Upper lobe of right lung (tissue), 1 donor: ENCODE measurements at places on chromosomes 13 and 19. TPM values are rescaled to one million over a fixed set of nuclear protein-coding genes. Genes with fewer than 3 reads are reported as not detected.

DNA sequence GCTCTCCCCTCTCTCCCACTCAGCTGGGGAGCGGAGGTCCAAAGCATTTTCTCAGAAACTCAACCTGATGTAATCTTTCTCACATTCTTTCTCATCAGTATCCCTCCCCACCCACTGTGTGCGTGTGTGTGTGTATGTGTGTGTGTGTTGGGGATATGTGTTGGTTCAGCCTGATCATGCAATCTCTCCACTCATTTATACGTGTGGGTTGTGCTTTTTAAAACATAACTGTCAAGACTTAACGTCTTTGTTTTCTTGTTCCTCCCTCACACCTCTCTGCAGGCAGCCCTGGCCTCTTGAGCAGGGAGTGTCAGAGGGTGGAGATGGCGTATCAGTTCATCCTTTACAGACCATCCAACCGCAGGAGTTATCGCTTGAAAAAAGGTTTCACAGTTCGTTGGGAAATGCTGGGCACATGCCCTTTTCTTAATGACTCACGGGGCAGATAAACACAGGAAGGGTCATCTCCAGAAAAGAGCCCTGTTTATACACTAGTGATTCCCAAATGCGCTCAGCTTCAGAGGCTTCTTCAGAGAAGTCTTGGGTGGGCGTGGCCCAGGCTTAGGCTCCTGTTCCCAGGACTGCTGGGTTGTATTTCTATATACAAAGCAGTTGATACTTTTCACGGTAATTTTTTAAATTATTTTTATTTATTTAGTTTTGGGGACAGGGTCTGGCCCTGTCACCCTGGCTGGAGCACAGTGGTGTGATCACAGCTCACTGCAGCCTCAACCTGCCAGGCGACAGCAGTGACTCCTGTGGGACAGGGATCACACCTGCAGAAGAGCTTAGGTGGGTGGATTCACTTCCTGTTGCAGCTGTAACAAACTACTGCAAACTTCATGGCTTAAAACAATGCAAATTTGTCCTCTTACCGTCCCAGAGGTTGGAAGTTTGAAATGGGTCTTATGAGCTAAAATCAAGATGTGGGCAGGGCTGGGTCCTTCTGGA is 60.3 kb downstream of the CCDC70 start:
- no peak for DNase-seq
- H3K4me3 ChIP-seq = no peak overlapping the region
- no peaks in the 10 kb centered on the region for H3K27me3 ChIP-seq
- no peaks in the 10 kb centered on the region for H3K36me3 ChIP-seq
- H3K4me1 ChIP-seq = no peaks in the 10 kb centered on the region
- H3K27ac ChIP-seq = no peak overlapping the region

DNA sequence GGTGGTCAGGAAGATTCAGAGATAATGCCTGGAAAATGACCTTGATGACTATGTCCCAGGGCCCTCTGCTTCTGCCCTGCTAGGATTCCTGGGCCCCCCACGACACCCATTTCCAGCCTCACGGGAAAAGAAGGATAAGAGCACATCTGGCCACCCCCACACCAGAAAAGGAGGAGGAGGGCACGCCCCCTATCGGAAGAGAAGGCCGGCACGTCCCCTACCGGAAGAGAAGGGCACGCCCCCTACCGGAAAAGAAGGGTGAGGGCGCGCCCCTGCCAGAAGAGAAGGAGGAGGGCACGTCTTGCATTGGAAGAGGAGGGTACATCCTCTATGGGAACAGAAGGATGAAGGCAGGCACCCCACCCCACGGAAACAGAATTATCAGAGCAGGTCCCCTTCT is 84.3 kb downstream of the IER2 start:
- no peaks in the 10 kb centered on the region for H3K27me3 ChIP-seq
- H3K4me3 ChIP-seq = no peak overlapping the region
- H3K27ac ChIP-seq = no peak overlapping the region
- no peaks in the 10 kb centered on the region for H3K36me3 ChIP-seq
- peaks cover 6% of the 10 kb centered on the region for H3K4me1 ChIP-seq

GRCh38 chr19:12695997-12696365 is 450 bp downstream of the FBXW9 start:
- no peaks in the 10 kb centered on the region for H3K27me3 ChIP-seq
- H3K4me3 ChIP-seq = peak overlapping the region; percentile 93
- peak overlapping the region; percentile 89 for H3K27ac ChIP-seq
- peaks cover 6% of the 10 kb centered on the region for H3K4me1 ChIP-seq

GRCh38 chr19:7658219-7658686 is 10.6 kb upstream of the RETN start:
- no peaks in the 10 kb centered on the region for H3K36me3 ChIP-seq
- no peak for DNase-seq
- peak overlapping the region; percentile 79 for H3K27ac ChIP-seq
- no peaks in the 10 kb centered on the region for H3K27me3 ChIP-seq
- H3K4me1 ChIP-seq = peaks cover 8% of the 10 kb centered on the region

- H3K4me1 ChIP-seq = no peaks in the 10 kb centered on the region
- no peak overlapping the region for H3K4me3 ChIP-seq
- H3K36me3 ChIP-seq = no peaks in the 10 kb centered on the region
- H3K27me3 ChIP-seq = no peaks in the 10 kb centered on the region
- H3K27ac ChIP-seq = no peak overlapping the region
- DNase-seq = no peak
These were observed 228.6 kb upstream of the KLHL1 start for GRCh38 chr13:70336866-70337265.

- H3K27ac ChIP-seq = no peak overlapping the region
- H3K27me3 ChIP-seq = no peaks in the 10 kb centered on the region
- no peak for DNase-seq
- no peak overlapping the region for H3K4me3 ChIP-seq
- no peaks in the 10 kb centered on the region for H3K36me3 ChIP-seq
These were observed 32.6 kb upstream of the MEDAG start for GRCh38 chr13:30873499-30873898.

DNA sequence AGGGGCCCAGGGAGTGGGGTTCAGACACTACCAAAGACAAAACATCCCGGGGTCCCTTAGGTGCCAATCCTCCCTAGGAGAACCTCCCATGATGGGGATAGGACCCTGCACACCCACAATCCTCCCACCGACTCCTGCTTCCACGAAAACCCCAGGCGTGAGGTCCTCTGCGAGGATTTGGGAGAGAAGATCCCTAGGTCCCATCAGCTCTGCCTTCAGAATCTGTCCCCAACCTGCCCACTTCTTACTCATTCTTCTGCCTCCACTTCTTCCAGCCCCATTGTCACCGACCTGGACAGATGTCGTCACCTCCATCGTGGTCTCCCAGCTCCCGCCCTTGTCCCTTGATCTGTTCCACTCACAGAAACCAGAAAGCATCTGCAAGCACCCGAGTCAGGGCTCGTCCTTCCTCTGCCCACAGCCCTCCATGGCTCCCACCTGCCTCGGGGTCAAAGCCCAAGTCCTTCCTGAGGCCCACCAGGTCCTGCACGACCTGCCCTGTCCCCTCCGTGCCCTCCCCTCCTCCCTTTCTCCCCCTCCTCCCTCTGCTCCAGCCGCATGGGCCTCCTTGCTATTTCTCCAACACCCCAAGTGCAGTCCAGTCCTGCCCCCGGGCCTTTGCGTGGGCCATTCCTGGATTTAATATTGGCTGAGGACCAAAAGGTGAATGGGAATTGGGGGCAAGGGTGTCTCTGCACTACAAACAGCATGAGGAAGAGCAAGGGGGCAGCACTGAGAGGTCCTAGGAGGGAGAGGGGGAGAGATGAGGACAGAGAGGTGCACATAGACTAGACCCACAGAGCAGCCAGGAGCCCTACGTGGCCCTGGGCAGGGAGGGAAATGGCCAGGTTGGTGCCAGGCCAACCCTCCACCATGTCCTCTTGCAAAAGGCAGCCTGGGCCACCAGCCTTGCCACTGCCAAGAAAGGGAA is 51.3 kb downstream of the PTPRS start:
- no peak for DNase-seq
- H3K27ac ChIP-seq = no peak overlapping the region
- H3K4me1 ChIP-seq = peaks cover 14% of the 10 kb centered on the region
- peak overlapping the region; percentile 19 for H3K4me3 ChIP-seq
- H3K27me3 ChIP-seq = peaks cover 5% of the 10 kb centered on the region
- H3K36me3 ChIP-seq = no peaks in the 10 kb centered on the region

DNA sequence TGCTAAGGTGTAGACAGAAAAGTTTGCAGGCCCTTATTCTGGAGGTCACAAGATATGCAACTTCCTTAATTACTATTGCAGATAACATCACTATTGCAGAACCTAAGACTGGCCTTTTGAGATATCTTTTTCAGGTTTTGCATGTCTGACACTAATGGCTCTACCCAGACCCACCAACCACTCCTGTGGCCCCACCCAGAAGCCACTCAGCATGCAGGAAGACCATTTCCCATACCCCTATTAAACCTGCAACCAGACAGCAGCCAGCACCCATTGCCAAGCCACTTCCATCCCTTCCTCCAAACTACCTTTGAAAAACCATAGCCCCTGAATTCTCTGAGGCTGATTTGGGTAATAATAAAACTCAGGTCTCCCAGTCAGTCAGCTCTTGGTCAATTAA is 297.6 kb downstream of the SLITRK6 start:
- no peak overlapping the region for H3K27ac ChIP-seq
- H3K36me3 ChIP-seq = no peaks in the 10 kb centered on the region
- no peak for DNase-seq
- H3K27me3 ChIP-seq = no peaks in the 10 kb centered on the region
- H3K4me1 ChIP-seq = no peaks in the 10 kb centered on the region

DNA sequence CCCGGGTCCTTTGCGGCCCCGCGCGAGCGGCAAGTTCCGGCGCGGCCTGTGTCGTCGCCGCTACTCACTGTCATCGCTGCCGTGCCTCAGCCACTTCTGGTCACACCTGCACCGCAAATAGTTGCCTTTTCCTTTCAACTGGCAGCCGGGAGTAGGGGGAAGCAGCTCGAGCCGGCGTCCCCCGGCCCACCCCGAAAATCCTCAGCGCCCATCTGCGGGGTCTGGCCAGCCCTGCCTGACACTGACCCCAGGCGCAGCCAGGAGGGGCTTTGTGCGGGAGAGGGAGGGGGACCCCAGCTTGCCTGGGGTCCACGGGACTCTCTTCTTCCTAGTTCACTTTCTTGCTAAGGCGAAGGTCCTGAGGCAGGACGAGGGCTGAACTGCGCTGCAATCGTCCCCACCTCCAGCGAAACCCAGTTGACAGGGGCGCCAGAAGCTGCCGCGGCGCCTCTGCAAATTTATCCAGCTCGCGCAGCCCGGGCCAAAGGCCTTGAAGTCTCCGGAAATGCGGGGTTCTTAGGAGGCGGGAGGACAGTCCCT is 1.7 kb downstream of the PDX1 start:
- H3K27me3 ChIP-seq = peaks cover 100% of the 10 kb centered on the region
- no peak for DNase-seq
- H3K4me1 ChIP-seq = peaks cover 35% of the 10 kb centered on the region
- no peaks in the 10 kb centered on the region for H3K36me3 ChIP-seq
- H3K4me3 ChIP-seq = peak overlapping the region; percentile 39

DNA sequence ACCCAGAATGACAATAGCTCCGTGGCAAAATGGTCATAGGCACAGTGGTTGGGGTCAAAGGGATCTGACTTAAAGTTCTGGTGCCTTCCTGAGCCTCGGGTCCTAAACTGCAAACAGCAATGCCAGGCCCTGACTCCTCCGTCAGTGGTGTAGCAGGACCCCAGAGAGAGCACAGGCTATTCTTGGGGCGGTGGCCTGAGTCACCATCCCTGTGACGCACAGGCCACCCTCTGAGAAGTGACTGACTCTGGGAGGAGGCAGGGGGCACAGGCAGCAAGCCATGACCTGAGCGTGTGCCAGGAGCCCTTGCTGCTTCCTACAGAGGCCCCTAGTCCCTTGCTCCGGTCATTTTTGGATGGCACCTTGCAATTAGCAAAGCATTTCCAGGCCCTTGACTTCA is 18.7 kb downstream of the PLVAP start:
- peak overlapping the region; percentile 4 for H3K27ac ChIP-seq
- no peaks in the 10 kb centered on the region for H3K27me3 ChIP-seq
- no peak overlapping the region for H3K4me3 ChIP-seq

ZNF780B gene
- total RNA-seq = 27.5 TPM

SLC6A16 gene
- total RNA-seq = 4.5 TPM

SIGLEC5 gene
- total RNA-seq = 0.90 TPM

ADGRE3 gene
- total RNA-seq = 17.3 TPM

HAUS5 gene
- total RNA-seq = 8.9 TPM

PRTN3 gene
- not detected for total RNA-seq

LRP3 gene
- 22.0 TPM for total RNA-seq

CYP2F1 gene
- not detected for total RNA-seq

FFAR3 gene
- not detected for total RNA-seq

ICAM4 gene
- 11.1 TPM for total RNA-seq

HIPK4 gene
- total RNA-seq = 0.64 TPM

GRK1 gene
- 0.09 TPM for total RNA-seq

SLC1A5 gene
- 133 TPM for total RNA-seq
